Activated CD4-positive, alpha-beta T cell treated with anti-CD3 and anti-CD28 coated beads, Interleukin-2, amount 10 ng/mL, durations not matched to agents 24 days and 14 days (primary cell): ENCODE measurements at places on chromosomes 1 and 21. TPM values are rescaled to one million over a fixed set of nuclear protein-coding genes. Genes with fewer than 3 reads are reported as not detected.
A peak's percentile ranks its signal among the peaks of the same experiment; 100 is the strongest.

- no peak for DNase-seq
Observed at GRCh38 chr1:218330043-218330623, 15.0 kb upstream of the TGFB2 start.

GRCh38 chr21:43712268-43712942 is 6.5 kb upstream of the PDXK start:
- DNase-seq: no peak

S100A2 gene
- 0.40 and 1.2 TPM in 2 replicates for total RNA-seq

OR2T33 gene
- total RNA-seq: not detected in 2 replicates

GRCh38 chr1:229155472-229155871 is 115.4 kb upstream of the RAB4A start:
- peak; percentile 69 for DNase-seq

GRCh38 chr1:212951126-212951946 is 995 bp downstream of the VASH2 start:
- no peak for DNase-seq

- peak; percentile 60 for DNase-seq
Observed at GRCh38 chr1:154739654-154740053, 130.4 kb downstream of the KCNN3 start.

ALG6 gene
- 24.5 and 27.7 TPM in 2 replicates for total RNA-seq
